Activated T-cell treated with anti-CD3 and anti-CD28 coated beads for 24 hours (primary cell): ENCODE measurements at places on chromosomes 16 and 17.

- DNase-seq = no peak
Observed at GRCh38 chr16:57478396-57479204, 7.7 kb downstream of the DOK4 start.

DNA sequence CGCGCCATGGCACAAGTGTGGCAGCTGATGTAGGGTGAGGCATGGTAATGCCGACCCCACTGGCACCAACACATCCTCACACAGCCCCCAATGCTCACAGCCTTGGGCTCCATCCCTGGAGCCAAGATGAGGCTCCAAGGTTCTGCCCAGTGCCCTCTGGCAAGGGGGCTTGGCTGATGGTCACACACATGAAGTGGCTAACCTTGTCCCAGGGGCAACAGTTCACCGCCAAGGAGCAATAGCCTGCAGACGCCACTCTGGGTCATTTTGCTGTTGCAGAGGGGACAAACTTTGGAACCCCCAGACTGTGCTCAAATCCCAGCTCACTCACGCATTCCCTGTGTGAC lies 26.8 kb downstream of the TNFRSF13B start:
- no peak for DNase-seq

DNA sequence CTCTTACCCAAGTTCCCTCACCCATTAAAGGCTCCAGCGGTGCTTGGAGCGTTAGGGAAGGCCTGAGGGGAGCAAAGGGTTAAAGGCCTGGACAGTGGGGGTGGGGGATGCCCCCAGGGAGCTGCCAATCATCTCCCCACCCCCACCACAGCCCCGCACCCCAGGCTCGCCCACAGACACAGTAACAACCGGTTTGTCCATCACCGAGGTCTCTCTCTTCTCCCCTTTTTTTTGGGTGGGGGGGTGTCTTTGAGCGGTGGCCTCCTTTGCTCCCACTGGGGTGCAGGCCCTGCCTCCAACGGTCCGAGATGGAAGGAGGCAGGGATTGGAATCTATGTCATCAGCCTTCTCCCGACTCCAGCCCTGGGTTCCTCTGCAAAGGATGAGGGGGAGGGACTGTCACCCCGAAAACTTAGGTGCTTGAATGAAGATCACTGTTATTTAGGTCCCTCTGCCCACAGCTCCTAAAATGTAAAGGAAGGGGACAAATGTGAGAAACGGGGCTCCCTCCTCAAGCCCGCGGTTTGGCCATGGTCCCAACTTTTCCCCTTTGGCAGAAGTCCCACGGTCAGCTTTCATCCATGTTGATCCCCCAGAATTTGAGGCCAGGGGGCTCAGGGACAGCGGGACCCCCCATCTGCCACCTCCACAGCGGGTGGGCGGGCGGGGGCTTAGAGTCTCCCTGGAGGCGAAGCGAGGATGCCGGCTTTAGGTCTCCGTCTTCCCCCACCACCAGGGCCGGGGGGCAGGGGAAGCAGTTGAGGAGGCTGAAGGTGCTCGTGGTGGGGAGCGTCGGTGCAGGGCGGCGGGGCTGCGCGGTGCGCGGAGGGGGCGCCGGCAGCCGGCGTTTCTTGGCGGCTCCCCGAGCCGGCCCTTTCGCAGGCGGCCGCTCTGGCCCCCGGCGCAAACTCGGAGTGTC lies 1.7 kb downstream of the EPOP start:
- DNase-seq = no peak

- no peak for DNase-seq
Observed at GRCh38 chr16:88194397-88195268, 188.1 kb upstream of the ZNF469 start.

- no peak for DNase-seq
Observed at GRCh38 chr16:3235856-3236669, 1.1 kb upstream of the ZNF200 start.

GRCh38 chr17:57366558-57367351 lies 110.4 kb downstream of the MSI2 start:
- no peak for DNase-seq

GRCh38 chr17:50133028-50133768 lies 3.2 kb upstream of the SAMD14 start:
- DNase-seq = no peak

DNA sequence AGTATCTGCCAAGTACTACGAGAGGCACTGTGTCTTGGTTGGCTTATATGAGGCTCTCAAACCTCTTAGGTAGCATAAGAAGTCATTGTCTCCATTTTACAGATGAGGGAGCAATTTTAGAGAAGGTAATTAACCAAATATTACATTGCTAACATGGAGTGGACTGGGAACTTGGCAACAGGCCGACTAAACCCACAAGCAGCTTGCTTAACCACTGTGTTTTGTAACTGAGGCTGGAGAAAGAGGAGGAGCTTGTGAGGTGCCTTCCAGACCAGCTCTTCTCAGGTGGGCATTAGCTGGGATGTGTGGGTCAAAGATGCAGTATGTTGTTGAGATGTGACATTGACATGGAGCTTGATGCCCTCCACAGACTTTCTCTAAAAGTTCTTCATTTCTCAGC lies 835.6 kb upstream of the RBFOX1 start:
- DNase-seq = no peak

GRCh38 chr16:26334218-26335111 lies 642.7 kb downstream of the HS3ST4 start:
- no peak for DNase-seq

DNA sequence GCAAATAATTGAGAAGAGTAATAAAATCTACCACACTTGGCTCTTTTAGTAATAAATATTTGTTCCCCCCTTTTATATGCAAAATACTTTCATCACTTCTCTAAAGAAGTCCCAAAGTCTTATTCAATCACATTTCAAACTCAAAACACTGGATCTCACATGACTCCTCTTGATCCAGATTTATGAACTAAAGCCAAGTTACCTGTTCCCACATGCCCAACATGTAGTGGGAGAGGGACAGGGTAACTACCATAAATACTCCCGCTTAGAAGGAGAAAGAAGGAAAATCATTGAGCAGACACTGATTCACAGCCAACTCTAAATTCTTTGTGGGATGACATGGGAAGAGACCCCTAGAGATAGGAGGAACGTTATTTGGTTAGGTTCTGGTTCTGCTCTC lies 64.9 kb upstream of the PMFBP1 start:
- DNase-seq = no peak

DNA sequence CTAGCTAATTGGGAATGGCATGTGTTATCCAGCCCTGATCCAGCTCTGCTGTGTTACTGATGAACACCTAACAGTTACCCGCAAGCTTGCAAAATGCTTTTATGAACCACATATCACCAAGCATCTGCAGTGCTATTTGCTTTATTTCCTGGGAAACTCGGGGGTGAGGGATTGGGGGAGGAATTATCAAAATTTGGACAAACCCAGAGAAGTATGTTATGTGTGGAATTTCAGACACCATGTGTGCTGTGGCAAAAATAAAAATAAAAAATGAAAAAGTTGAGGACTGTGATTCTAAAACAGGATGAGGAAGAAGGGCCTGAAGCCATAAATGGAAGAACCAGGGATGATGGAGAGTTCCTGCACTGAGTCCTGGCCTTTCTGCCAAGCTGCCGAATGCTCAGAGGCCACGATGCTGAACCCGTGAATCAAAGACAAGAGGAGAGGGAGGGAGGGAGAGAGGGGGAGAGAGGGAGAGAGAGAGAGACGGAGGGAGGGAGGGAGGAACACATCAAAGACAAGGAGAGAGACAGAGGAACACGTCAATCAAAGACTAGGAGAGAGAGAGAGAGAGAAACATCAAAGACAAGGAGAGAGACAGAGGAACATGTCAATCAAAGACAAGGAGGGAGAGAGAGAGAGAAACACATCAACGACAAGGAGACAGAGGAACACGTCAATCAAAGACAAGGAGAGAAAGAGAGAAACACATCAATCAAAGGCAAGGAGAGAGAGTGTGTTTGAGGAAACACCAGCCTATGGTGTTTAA lies 89.8 kb downstream of the MRM3 start:
- no peak for DNase-seq

- no peak for DNase-seq
Observed at GRCh38 chr17:61155590-61156237, 243.9 kb upstream of the TBX2 start.

- DNase-seq = no peak
Observed at GRCh38 chr17:71792966-71793365, 327.9 kb upstream of the SOX9 start.

- no peak for DNase-seq
Observed at GRCh38 chr17:34464812-34465211, 101.8 kb upstream of the CCL1 start.

GRCh38 chr17:36118477-36119353 lies 15.1 kb downstream of the CCL4 start:
- DNase-seq = no peak

GRCh38 chr16:25093208-25094061 lies 18.1 kb upstream of the LCMT1 start:
- DNase-seq = no peak

DNA sequence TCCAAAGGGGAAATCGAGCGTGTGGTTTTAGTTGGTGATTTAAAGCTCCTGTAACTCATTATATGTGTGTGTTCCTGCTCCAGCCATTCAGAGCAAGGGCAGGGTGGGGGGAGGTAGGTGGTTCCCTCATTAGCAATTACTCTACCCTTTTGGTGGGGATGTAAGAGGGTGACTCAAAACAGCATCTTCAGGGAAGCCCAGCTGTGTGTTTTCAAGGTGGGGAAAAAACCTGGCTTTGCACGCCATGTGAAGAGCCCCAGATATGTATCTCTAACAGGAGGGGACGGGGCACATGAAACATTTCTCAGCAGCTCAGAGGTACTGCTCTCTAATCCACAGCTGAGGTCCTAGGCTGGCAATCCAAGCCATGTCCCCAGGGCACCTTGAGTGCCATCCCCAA lies 241.3 kb upstream of the ZFHX3 start:
- DNase-seq = no peak

DNA sequence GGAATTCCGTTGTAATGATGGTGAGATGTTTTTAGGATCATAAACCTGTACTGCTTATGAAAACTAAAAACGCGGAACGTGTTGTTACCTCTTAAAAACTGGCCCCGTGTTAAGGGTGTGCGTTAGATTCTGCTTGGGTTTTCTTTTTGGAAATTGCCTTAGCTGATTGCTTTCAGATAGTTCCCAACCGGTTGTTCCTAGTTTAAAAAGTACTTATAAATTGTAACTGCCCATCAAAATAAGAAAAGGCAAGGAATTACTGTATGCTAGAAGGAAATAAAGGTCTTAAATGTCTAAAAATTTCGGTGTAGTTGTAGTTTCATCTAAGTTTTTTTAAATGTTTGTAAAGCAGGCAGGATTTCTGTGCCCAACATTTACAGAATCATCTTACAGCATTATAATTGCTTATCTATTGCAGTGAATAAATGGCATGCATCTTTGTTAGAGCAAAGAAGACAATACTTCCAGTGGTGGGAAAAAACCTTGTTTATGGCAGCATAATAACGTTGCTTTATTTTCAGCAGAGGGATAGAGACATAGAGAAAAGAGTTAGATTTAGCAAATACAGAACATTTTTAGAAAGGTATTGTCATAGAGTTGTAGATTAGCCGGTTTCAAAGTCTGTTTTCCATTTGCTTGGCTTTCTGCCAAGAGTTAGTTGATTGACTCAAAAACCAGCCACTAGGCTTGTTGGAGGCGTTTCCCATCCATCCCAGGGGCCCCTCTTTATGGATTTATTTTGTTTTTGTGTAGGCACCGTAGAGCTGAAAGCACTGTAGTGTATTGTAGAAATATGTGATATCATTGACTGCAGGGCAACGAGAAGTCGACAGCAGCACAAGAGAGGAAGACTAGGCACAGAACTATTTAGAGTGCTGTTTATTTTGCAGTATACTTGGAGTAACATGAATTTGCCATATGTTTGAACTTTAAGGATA lies 1.7 kb downstream of the PPM1D start:
- peak; percentile 29 for DNase-seq

DNA sequence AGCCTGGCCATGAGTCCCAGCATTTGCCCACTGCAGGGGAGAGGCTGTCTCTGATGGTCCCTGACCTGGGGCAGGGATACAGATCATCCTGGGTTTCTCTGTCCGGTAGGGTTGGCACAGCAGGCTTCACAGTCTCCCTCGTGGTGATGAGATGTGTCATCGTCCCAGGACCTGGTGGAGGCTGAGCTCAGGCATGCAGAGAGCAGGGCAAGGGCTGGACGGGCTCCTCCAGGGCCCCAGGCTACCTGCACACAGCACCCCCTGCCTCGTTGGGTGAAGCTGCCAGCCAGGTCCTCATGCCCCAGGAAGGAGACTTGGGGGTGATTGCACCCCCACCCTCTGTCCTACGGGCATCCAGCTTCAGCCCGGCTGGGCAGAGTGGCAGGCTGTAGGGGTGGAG lies 155.8 kb upstream of the GSE1 start:
- DNase-seq = no peak

DNA sequence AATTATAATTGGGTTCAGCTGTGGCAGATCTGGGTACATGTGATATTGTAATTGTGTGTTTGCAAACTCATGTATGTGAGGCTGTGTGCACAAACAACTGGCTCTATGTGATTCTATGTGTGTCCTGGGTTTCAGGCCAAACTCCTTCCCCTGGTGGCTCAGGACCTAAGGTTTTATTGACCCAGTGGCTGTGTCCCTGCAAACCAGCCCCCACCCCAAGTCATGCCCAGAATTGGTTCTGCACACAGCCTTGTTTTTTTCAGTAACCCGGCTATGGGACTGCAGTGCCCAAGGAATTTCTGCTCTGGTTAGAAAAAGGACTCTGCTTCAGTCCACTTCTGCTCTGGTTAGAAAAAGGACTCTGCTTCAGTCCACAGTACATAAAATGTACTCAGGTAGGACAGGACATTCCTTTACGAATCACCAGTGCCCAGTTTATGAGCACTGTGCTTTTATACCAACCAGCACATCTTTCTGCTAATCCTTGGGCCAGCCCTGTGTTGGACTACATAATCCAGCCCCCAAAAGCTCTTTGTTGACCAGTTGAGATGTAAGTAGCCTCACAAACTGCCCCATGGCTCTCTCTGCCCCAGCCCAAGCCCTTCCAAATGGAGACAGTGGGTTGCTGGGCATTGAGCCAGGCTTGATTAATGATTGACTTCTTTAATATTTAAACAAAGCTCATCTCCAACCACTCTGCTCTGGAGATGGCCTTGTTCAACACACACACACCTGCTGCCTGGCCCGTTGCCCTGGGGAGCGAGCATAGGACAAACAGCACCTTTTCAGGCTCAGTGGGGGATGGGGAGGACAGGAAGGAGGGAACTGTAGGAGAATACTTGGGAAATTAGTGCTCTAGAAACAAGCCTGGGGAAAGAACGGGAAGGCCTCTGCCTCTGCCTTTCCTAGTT lies 2.9 kb upstream of the KCNH6 start:
- DNase-seq = no peak

DNA sequence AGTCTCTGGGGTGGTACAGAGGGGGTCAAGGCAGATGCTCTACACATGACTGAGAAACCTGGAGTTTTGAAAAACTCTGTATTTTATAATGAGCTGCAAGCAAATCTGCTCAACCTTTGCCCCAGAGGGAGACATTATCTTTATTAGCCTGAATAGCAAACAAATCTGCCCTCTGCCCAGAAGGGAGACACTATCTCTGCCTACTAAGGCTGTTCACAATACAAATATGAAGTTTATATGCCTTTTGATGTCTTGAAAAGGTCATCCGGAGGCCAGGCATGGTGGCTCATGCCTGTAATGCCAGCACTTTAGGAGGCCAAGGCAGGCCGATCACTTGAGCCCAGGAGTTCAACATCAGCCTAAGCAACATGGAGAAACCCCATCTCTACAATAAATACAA lies 11.0 kb upstream of the XYLT1 start:
- no peak for DNase-seq

- DNase-seq = no peak
Observed at GRCh38 chr16:71867939-71868338, 16.0 kb downstream of the ZNF821 start.

- no peak for DNase-seq
Observed at GRCh38 chr17:40076591-40076990, 13.8 kb downstream of the THRA start.

- DNase-seq = no peak
Observed at GRCh38 chr16:885391-885790, 84.9 kb upstream of the GNG13 start.
